ENCODE measurements at places on chromosomes 1 and 21. TPM values are rescaled to one million over a fixed set of nuclear protein-coding genes. Genes with fewer than 3 reads are reported as not detected.

ANGPTL7 gene
- not detected for total RNA-seq

S100A1 gene
- total RNA-seq, result 0.30 TPM

C1orf141 gene
- total RNA-seq, result not detected

NUAK2 gene
- 3.0 TPM for total RNA-seq

GNB1 gene
- total RNA-seq, result 371 TPM

NLRP3 gene
- total RNA-seq, result not detected

ERICH3 gene
- not detected for total RNA-seq

CD2 gene
- 0.57 TPM for total RNA-seq

UBE2U gene
- total RNA-seq, result not detected

HAO2 gene
- not detected for total RNA-seq

ROR1 gene
- 2.7 TPM for total RNA-seq

CORT gene
- 0.84 TPM for total RNA-seq

MROH7 gene
- 1.1 TPM for total RNA-seq

HNRNPCL1 gene
- total RNA-seq, result not detected

LHX8 gene
- not detected for total RNA-seq
